ENCODE measurements at places on chromosomes 11 and 22. TPM values are rescaled to one million over a fixed set of nuclear protein-coding genes. Genes with fewer than 3 reads are reported as not detected.

Gene MRGPRX3
- not detected for total RNA-seq

Gene SLC22A12
- total RNA-seq = not detected

Gene NAALAD2
- 0.57 TPM for total RNA-seq

Gene ZNF143
- 20.5 TPM for total RNA-seq

Gene MMP7
- total RNA-seq = 99.5 TPM

Gene DDIAS
- total RNA-seq = 3.0 TPM

Gene P2RX6
- 3.1 TPM for total RNA-seq

Gene IFITM5
- not detected for total RNA-seq

Gene TRIM34
- total RNA-seq = 5.0 TPM

Gene MYO7A
- total RNA-seq = 2.4 TPM

Gene SSTR3
- not detected for total RNA-seq

Gene ROM1
- 2.6 TPM for total RNA-seq

DNA sequence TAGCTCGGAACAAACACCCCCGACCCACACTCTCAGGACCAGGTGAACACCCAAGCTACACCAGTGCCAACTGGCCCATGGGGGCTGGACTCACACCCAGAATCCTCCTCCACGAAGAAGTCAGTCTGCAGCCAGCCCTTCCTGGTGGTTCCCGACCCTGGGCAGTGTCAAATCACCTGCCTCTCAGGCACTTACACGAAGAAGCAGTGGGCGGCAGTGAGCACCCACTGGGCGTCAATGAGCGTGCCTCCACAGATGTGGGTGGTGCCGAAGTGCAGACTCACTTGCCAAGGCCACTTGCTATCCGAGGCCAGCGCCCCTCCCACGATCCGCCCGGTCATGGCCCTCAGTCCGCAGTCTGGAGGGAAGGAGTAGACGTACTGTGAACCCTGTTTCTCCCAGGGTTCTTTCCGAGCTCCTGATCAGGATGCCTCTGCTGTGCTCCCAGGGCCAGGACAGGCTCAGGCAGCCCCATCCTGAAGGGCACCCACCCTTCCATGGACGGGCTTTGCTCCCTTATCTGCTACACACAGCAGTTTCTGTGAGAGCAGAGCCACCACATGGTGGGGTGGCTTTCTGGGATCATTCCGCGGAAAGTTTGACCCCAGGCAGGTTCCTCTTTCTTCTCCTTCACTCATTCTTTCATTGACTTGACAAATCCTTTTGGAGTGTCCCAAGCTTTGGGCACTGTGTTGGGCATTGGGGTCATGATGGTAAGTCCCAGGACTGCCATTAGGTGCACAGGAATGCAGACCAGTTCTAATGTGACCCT lies 19.4 kb downstream of the TMPRSS13 start:
- peak; percentile 75 for DNase-seq
- H3K27ac ChIP-seq = no peak overlapping the region
- H3K4me3 ChIP-seq = no peak overlapping the region
- no peaks in the 10 kb centered on the region for H3K36me3 ChIP-seq
- peaks cover 2% of the 10 kb centered on the region for H3K27me3 ChIP-seq

DNA sequence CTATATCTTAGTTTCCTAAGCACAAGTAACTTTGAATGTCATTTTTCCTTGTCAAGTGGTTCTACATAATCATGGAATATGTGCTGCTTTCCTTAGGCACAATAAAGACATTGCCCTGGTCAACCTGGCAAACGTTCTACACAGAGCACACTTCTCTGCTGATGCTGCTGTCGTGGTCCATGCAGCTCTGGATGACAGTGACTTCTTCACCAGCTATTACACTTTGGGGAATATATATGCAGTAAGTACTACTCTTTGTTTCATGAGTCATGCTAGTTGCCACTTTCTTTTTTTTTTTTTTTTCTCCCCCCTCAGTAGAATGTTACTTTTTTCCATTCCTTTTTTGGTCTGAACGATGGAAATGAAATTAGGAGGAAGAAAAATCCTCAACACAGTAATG lies 38.5 kb downstream of the TTC17 start:
- no peak overlapping the region for H3K27ac ChIP-seq
- H3K27me3 ChIP-seq = no peaks in the 10 kb centered on the region

GRCh38 chr11:21814169-21814568 lies 378.7 kb upstream of the ANO5 start:
- DNase-seq = no peak
- H3K36me3 ChIP-seq = no peaks in the 10 kb centered on the region
- H3K4me3 ChIP-seq = no peak overlapping the region
- H3K27me3 ChIP-seq = no peaks in the 10 kb centered on the region
- no peaks in the 10 kb centered on the region for H3K4me1 ChIP-seq

GRCh38 chr11:22859756-22860155 lies 518 bp downstream of the CCDC179 start:
- no peaks in the 10 kb centered on the region for H3K27me3 ChIP-seq
- H3K4me1 ChIP-seq = no peaks in the 10 kb centered on the region
- H3K36me3 ChIP-seq = no peaks in the 10 kb centered on the region

GRCh38 chr22:28220626-28221363 lies 301.7 kb upstream of the PITPNB start:
- no peaks in the 10 kb centered on the region for H3K27me3 ChIP-seq
- H3K4me1 ChIP-seq = peaks cover 8% of the 10 kb centered on the region
- no peaks in the 10 kb centered on the region for H3K36me3 ChIP-seq
- H3K27ac ChIP-seq = no peak overlapping the region
- no peak overlapping the region for H3K4me3 ChIP-seq

- no peak overlapping the region for H3K4me3 ChIP-seq
- peaks cover 16% of the 10 kb centered on the region for H3K27me3 ChIP-seq
- DNase-seq = peak; percentile 20
- no peaks in the 10 kb centered on the region for H3K4me1 ChIP-seq
Measured at GRCh38 chr22:35023692-35024363, 42.1 kb upstream of the ISX start.

GRCh38 chr11:34292546-34292945 lies 65.3 kb downstream of the ABTB2 start:
- no peak for DNase-seq
- H3K27me3 ChIP-seq = no peaks in the 10 kb centered on the region
- H3K36me3 ChIP-seq = no peaks in the 10 kb centered on the region
- H3K4me1 ChIP-seq = no peaks in the 10 kb centered on the region
- H3K4me3 ChIP-seq = no peak overlapping the region
- H3K27ac ChIP-seq = no peak overlapping the region

GRCh38 chr11:114846416-114846791 lies 168.1 kb downstream of the NXPE2 start:
- no peaks in the 10 kb centered on the region for H3K36me3 ChIP-seq
- peaks cover 10% of the 10 kb centered on the region for H3K27me3 ChIP-seq
- no peak for DNase-seq
- no peak overlapping the region for H3K27ac ChIP-seq
- H3K4me1 ChIP-seq = no peaks in the 10 kb centered on the region

DNA sequence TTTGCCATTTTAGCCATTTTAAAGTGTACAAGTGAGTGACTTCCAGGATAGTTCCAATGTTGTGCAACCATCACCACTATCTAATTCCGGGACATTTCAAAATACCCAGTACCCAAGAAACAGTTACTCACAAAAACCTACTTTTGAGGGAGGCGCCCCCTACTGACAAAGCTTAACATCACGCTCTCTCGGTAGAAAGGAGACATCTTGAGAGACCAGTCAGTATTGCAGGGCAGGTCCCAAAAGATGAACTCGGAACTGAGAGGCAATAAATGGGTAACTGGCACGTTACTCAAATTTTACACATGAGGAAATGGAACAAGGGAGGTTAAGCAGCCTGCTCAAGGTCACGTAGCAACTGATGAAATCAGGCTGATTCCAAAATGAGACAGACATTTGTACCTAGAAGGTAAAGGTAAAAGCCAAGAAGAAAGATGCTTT lies 50.0 kb upstream of the POU2AF1 start:
- peaks cover 19% of the 10 kb centered on the region for H3K4me1 ChIP-seq
- no peaks in the 10 kb centered on the region for H3K27me3 ChIP-seq
- no peak overlapping the region for H3K27ac ChIP-seq
- no peak overlapping the region for H3K4me3 ChIP-seq
- DNase-seq = peak; percentile 82

DNA sequence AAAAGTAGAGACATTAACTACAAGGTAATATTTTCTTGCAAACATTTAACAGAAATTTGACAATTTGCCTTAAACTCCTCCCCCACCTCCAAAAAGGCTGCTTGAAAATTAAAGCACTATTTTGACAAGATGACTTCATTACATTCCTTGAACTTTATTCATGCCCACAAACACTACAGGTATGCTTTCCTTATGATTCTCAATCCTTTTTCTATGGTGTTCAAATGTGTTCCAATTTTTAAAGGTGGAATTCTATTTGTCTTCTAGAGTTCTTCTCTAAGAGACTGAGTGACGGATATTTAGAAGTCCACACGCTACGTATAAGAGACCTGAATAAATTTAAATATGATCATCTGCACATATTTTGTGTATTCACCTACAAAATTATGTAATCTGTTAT lies 69.4 kb downstream of the MRTFA start:
- H3K4me3 ChIP-seq = no peak overlapping the region
- DNase-seq = no peak
- no peak overlapping the region for H3K27ac ChIP-seq
- H3K36me3 ChIP-seq = no peaks in the 10 kb centered on the region
- no peaks in the 10 kb centered on the region for H3K4me1 ChIP-seq
- H3K27me3 ChIP-seq = no peaks in the 10 kb centered on the region

- H3K27ac ChIP-seq = no peak overlapping the region
- H3K36me3 ChIP-seq = no peaks in the 10 kb centered on the region
- peaks cover 5% of the 10 kb centered on the region for H3K27me3 ChIP-seq
- no peak for DNase-seq
Measured at GRCh38 chr22:48185071-48186055, 1422.9 kb downstream of the TBC1D22A start.

DNA sequence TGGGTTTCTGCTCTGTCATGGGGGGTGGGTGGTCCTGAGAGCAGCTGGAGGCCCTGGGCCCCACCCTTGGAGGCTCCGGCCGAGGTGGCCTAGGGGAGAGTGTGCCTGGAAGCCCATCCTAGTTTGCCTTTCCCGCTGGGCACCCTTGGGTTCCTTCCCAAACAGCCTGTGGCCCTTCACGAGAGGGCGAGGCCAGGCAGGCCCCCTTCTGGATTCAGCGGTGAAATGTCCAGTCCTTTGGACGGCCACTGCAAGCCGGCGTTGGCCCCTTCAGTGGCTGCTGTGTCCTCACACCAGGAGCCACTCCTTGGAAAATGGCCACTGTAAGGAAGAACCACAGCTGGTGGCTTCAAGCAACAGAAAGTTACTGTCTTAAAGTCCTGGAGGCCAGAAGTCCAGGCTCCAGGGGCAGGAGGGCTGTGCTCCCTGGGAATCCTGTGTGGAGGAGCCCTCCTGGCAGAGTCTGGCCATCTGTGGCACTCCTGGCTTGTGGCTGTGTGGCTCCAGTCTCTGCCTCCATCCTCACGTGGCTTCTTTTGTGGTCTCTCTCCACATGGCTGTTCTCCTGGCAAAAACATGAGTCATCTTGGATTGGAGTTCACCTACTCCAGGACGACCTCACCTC lies 854.1 kb downstream of the TBC1D22A start:
- no peak overlapping the region for H3K27ac ChIP-seq
- H3K36me3 ChIP-seq = no peaks in the 10 kb centered on the region
- peaks cover 10% of the 10 kb centered on the region for H3K27me3 ChIP-seq

DNA sequence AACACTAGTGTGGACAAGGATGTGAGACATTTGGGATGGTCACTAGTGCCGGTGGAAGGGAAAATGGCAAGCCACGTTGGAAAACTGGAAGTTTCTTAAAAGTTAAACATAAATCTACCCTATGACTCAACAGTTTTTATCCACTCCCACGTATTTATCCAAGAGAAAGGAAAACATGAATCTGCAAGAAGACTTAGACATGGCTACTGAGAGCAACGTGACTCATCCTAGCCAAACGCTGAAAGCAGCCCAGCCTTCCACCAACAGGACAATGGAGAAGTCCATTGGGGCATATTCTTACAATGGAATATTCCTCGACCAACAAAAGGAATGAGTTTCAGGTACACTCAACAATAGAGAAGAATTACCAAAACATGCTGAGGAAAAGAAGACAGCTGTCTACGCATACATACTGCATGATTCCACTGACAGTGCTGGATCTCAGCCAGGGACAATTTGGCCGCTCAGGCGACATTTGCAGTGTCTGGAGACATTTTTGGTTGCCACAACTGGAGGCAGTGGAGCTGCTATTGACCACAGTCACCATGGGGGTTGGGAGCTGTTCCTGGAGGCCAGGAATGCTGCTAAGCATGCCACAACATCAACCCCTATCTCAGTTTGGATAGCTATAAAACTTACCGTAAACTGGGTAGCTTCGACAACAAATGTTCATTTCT lies 21.2 kb downstream of the SYT13 start:
- H3K27me3 ChIP-seq = peaks cover 40% of the 10 kb centered on the region
- H3K4me3 ChIP-seq = no peak overlapping the region
- no peak overlapping the region for H3K27ac ChIP-seq
- DNase-seq = no peak
- H3K4me1 ChIP-seq = peaks cover 3% of the 10 kb centered on the region
- H3K36me3 ChIP-seq = no peaks in the 10 kb centered on the region

DNA sequence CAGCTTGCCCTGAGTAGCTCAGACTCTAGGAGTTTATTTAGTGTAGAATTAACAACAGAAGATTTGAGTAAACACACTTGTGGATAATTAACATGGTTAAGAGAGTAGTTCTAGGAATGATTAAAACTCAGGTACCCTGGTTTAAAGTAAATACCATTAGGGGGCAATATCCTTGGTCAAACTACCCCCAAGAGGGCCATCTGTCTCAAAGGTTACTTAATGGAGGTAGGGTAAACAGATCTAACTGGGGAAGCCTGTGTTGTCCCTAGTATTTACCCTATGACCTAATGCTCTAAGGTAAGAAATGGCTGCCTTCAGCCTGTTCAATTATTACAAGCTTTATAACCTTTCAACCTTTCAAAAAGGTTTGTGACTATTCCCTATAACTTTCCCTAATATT lies 10.6 kb upstream of the GLYATL1 start:
- peaks cover 20% of the 10 kb centered on the region for H3K4me1 ChIP-seq
- no peak overlapping the region for H3K4me3 ChIP-seq
- H3K27me3 ChIP-seq = no peaks in the 10 kb centered on the region
- no peak overlapping the region for H3K27ac ChIP-seq

Data from suprapubic skin (tissue), 4 donors.